Sciatic nerve (tissue), 2 donors: ENCODE measurements at places on chromosomes 16 and 17.

GRCh38 chr17:44752953-44753861, 5.6 kb upstream of the ADAM11 start:
- no peak for DNase-seq

- peak; percentile 42 for DNase-seq
These were observed 19.3 kb upstream of the RBFOX3 start for GRCh38 chr17:79630126-79630525.

GRCh38 chr16:3865241-3865640, 15.3 kb downstream of the CREBBP start:
- DNase-seq = no peak

DNA sequence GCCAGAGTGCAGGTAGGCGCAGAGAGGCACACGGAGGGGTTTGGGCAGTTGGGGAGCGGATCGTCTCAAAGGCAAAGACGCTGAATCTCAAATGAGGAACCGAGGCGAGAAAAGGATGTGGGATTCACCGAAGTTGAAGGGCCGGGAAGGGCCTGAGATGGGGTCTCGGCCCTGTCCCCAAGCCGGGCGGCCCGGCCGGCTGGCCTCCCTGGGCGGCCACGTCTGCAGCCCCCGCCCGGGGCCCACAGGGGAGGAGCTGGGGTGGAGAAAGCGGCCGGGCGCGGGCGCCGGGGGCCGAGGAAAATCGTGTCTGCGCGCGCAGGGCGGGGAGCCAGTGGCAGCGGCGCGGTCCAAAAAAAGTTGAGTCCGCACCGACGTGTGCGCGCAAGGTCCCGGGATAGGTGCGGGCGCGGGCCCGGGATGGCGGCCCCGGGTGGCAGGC, 458 bp downstream of the SLC12A4 start:
- DNase-seq = peak; percentile 77

DNA sequence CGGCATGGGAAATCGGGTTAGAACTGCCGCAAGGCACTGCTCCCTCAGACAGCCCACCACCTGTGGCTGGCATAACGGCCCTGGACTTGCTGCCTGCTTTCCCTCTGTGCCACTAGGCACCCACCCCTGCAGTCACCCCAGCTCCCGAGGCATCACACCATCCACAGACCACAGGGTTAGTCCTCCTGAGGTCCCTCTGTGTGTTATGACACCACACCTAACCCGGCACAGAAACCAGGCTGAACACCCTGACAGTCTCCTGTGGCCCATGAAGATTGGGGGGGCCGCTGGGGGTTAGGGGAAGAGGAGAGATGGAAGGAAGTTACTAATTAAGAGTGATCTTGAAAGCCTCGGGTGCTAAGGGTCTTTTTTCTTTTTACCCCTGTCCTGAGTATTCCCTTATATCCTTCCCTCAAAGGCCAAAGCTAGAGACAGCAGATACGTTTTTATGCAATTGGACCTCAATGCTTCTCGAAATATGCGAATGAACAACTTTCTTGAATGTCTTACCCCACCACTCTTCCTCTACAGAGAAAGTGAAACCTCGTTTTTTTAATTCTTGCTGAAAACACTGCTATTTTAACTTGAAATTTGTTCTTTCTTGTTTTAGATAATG, 7.0 kb downstream of the CYTH1 start:
- no peak for DNase-seq

- no peak for DNase-seq
These were observed 16.7 kb downstream of the IGFBP4 start for GRCh38 chr17:40459636-40460603.

DNA sequence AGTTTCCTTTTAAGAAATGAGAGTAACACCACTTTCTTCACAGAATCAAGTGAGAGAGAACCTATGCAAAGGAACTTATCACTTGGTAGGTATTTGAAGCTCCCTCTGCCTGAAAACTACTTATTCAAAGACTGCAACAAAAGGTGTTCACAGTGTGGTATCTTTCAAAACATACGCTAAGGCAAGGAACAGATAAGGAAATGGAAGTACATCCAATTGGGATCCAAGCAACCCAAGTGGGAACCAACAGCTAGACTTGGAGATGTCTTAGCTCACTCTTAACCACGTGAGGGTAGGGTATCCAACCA, 431 bp upstream of the PPM1E start:
- DNase-seq = no peak

GRCh38 chr17:14372905-14373613, 72.2 kb downstream of the HS3ST3B1 start:
- no peak for DNase-seq

DNA sequence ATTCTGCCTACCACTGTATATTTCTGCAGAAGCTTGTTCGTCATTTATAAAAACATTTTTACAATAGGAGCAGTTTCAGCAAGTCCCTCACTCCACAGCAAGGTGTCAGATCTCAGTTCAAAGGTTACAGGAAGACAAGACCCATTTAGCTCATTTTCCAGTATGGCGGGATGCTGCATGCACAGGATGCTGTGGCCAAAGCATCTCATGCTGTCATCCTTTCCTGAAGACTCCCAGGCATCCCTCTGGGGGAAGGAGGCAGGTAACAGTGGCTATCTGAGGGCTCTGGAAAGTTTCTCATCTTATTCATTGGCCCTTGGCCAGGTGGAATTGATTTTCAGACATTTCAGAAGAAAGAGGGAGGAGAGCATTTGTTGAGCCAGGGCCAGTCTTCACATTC, 539.3 kb upstream of the CDH5 start:
- DNase-seq = no peak

- DNase-seq = no peak
These were observed 1.5 kb downstream of the CLDN7 start for GRCh38 chr17:7260651-7261378.

DNA sequence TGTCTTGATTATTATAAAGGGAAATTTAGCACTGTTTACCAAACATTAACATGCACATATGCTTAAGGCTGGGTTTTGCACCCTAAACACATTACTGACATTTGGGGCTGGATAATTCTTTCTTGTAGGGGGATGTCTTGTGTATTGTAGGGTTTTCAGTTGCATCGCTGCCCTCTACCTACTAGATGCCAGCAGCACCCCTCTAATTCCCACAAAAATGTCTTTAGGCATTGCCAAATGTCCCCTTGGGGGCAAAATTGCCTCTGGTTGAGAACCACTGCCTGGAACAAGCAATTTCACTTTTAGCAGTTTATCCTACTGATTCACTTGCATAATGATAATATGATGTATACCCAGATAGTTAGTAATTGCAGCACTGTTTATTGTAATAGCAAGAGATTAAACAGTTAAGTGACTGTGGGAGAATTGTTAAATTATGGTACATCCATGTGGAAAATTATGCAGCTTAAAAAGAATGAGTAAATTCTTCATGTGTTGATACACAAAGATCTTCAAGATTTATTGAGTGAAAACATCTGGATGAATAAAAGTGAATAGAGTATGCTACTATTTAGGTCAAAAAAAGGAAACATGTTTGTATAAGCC, 18.4 kb downstream of the PRSS54 start:
- no peak for DNase-seq

DNA sequence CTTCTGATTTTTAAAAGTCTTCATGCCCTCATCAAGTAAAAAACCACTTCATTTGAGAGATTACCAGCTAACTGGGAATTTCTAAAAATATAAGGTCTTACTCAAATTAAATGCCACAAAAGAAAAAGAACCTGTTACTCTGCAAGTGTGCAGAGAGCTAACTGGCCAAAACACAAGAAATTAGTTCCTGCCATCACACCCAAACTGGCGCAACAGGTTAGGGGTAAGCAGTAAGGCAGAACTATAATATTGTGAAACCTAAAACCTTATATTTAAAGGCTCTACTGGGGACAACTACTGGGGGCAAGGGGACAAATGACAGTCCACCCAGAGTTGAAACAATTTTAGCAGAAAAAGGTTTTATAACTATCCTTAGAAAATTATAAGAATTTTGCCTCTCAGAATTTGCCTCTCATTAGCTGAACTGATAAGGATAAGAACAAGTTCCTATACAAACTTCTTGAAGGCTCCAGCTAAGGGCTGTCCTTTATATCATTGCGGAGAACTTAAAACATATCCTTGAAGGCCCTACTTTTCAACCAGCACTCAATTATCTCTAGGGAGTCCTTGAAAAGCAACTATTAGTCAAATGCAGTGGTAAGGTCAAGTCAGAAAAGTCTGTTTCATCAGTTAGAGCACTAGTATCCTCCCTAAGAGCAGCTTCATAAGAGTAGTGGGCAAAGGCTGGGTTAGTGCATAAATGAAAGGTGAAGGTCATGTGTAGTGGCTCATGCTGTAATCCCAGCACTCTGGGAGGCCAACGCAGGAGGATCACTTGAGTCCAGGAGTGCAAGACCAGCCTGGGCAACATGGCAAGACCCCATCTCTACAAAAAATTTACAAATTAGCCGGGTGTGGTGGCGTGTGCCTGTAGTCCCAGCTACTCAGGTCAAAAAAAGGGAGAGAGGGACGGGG, 31.5 kb downstream of the SMURF2 start:
- no peak for DNase-seq

- DNase-seq = no peak
These were observed 90.0 kb downstream of the GNAO1 start for GRCh38 chr16:56281249-56281805.

- no peak for DNase-seq
These were observed 41.8 kb downstream of the TEKT5 start for GRCh38 chr16:10652730-10653590.

GRCh38 chr17:39001703-39002637, 34.8 kb upstream of the FBXO47 start:
- DNase-seq = peak; percentile 90

GRCh38 chr16:3912897-3913296, 32.4 kb upstream of the CREBBP start:
- DNase-seq = no peak

DNA sequence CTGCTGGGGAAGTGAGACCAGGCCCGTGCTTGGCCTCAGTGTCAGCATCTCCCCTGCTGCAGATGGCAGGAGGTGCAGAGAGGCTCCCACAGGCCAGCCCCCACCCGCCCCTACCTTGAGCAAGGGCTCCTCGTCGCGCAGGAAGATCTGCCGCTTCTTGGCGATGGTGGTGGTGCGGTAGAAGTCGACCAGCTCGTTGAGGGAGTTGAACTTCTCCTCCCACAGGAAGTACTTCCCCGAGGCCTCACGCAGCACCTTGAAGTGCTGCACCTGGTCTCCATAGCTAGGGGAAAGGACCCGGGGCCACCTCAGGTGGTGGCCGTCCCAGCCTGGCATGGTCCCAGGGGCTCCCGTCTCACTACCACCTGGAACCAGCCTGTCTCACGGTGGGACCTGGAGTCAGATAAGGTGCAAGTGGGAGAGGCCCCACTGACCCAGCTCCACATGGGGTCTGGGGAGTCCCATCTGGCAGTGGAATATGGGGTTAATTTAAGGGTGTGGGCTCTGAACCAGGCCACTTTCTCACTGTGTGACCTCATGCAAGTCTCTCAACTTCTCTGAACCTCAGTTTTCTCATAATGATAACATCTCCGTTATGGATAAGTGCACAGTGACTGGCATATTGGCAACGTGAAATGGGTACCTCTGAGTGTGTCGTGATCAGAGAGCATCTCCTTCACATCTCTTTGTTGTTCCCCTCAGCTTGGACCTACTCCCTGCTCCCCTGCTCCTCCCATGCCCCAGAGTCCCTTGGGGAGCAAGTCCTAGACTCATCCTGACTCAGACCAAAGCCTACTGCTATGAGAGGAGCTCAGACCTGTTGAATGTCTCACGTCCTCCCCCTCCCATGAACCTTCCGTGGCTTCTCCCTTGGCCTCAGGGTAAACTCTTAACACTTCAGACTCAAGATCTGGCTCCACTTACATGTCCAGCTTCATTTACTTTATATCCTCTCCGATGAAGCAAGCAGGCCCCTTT, 19.8 kb upstream of the FAM83G start:
- DNase-seq = no peak

GRCh38 chr17:45639297-45639849, 144.7 kb upstream of the CRHR1 start:
- no peak for DNase-seq

DNA sequence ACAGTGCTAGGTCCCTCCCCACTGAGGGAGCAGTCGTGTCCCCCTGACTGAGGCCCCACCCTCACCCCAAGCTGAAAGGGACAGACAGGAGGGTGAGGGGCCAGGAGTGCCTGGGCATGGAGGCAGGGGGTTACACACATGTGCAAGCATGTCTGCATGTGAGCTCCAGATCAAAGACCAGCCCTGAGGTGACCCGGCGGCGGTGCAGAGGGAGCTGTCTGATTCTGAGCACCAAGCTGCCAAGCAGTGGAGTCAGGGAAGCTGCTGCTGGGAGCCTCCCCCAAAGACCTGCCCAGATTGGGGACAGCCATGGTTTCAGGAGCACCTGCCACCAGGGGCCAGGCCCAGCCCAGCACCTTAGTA, 5.5 kb downstream of the DLX3 start:
- DNase-seq = peak; percentile 38

DNA sequence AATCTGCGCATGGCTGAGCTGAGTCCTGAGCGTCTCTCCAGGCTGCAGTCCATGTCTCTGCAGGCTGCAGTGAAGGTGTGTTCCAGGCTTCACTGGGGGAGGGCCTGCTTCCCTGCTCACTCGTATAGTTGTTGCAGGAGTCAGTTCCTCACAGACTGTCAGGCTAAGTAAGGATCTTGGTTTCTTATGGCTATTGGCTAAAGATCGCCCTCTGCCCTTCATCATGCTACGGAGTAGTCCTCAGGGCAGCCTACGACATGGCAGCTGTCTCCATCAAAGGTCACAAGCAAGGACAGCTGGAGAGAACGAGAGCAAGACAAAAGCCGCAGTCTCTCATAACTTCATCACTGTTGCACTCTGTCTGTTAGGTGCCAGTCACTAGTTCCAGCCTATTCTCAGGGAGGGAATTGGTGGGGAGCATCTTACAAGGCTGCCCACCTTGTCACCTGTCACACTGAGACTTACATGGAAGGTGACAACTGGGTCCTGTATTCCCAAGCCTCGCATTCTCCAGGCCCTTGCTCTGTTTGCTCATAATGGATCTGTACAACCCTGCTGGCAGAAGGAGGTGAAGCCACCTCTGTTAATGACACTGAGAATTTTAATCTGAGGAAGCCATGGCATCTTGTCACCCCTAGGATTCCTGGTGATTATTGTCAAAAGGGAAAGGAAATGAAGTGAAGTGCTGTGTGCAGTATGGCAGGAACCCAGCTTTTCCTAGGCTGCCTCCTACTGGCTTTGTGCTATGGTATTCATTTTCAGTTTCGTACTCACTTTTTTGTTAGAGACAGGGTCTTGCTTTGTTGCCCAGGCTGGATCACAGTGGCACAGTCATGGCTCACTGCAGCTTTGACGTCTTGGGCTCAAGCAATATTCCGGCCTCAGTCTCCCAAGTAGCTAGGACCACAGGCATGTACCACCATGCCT, 43.4 kb downstream of the MFSD11 start:
- DNase-seq = no peak

GRCh38 chr16:50253514-50253910, 12.8 kb upstream of the ADCY7 start:
- DNase-seq = peak; percentile 31

- no peak for DNase-seq
These were observed 252.2 kb upstream of the DYNLRB2 start for GRCh38 chr16:80288616-80289015.
